Activated naive CD4-positive, alpha-beta T cell treated with anti-CD3 and anti-CD28 coated beads, Interleukin-2, amount 50 U/mL, for 72 hours (primary cell): ENCODE measurements at places on chromosomes 4 and X. TPM values are rescaled to one million over a fixed set of nuclear protein-coding genes. Genes with fewer than 3 reads are reported as not detected.

The BRS3 gene
- total RNA-seq = not detected

The HDX gene
- total RNA-seq = 2.4 TPM

The NFKB1 gene
- 149 TPM for total RNA-seq

DNA sequence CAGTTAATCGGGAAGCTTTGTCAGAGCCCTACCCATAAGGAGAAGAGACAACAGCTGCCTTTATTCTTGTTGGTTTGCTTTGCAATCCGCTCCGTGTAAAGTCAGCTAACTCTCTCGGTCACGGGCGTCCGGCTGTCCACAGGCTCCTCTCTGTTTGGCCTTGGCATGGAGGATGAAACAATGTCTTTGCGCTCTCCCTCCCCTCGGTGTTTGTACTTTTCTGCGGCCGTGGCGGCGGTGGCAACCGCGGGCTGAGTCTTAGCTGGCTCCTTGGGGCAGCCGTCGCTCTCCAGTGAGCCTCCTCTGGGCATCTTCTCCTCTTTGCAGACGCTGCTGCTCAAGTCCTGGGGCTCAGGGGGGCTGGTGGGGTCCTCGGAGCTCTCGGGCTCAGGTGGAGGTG lies 10.6 kb upstream of the IRAK1 start:
- no peak for DNase-seq

GRCh38 chr4:169437299-169438047 lies 166.7 kb upstream of the SH3RF1 start:
- no peak for DNase-seq

GRCh38 chr4:142406917-142407501 lies 439.1 kb downstream of the INPP4B start:
- no peak for DNase-seq

GRCh38 chrX:45540181-45540580 lies 339.5 kb upstream of the DIPK2B start:
- DNase-seq = no peak

GRCh38 chr4:166527500-166527899 lies 654.5 kb downstream of the TLL1 start:
- no peak for DNase-seq

DNA sequence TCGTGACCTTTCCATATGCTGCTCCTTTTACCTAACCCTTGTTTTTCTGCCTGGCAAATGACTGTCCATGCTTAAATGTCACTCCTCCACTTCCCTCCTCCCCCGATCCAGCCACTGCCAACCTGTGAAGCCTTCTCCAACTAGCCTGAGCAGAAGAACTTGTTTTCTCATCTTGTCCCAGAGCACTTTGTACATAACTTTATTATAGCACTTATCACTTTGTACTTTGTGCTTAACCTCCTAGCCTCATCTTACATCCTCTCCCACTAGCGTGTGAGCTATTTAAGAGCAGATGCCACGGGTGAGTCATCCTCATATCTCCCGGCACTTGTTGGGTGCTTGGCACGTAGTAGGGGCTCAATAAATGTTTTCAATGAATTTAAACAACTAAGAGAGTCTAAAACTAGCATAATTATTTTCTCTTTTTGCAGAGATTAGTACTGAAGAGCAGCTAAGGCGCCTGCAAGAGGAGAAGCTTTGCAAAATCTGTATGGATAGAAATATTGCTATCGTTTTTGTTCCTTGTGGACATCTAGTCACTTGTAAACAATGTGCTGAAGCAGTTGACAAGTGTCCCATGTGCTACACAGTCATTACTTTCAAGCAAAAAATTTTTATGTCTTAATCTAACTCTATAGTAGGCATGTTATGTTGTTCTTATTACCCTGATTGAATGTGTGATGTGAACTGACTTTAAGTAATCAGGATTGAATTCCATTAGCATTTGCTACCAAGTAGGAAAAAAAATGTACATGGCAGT lies 46.9 kb downstream of the XIAP start:
- no peak for DNase-seq

GRCh38 chr4:23720556-23720955 lies 169.3 kb downstream of the PPARGC1A start:
- DNase-seq = no peak

- DNase-seq = no peak
Measured at GRCh38 chrX:1754077-1754476, 139.2 kb downstream of the ASMT start.

- DNase-seq = no peak
Measured at GRCh38 chr4:38177641-38178391, 217.6 kb downstream of the PTTG2 start.
